NCI-H2029 (cell line): ENCODE measurements at places on chromosomes 2 and 18.
A peak's percentile ranks its signal among the peaks of the same experiment; 100 is the strongest.

GRCh38 chr18:35362531-35362930 is 14.6 kb downstream of the ZNF396 start:
- DNase-seq = no peak

GRCh38 chr2:85504778-85505261 is 34.1 kb upstream of the MAT2A start:
- peak; percentile 83 for DNase-seq

- DNase-seq = no peak
Measured at GRCh38 chr2:72630767-72631166, 195.1 kb downstream of the EXOC6B start.

- no peak for DNase-seq
Measured at GRCh38 chr2:171128461-171128860, 32.2 kb downstream of the TLK1 start.
